ENCODE measurements at places on chromosomes 12 and 14. TPM values are rescaled to one million over a fixed set of nuclear protein-coding genes. Genes with fewer than 3 reads are reported as not detected.

DNA sequence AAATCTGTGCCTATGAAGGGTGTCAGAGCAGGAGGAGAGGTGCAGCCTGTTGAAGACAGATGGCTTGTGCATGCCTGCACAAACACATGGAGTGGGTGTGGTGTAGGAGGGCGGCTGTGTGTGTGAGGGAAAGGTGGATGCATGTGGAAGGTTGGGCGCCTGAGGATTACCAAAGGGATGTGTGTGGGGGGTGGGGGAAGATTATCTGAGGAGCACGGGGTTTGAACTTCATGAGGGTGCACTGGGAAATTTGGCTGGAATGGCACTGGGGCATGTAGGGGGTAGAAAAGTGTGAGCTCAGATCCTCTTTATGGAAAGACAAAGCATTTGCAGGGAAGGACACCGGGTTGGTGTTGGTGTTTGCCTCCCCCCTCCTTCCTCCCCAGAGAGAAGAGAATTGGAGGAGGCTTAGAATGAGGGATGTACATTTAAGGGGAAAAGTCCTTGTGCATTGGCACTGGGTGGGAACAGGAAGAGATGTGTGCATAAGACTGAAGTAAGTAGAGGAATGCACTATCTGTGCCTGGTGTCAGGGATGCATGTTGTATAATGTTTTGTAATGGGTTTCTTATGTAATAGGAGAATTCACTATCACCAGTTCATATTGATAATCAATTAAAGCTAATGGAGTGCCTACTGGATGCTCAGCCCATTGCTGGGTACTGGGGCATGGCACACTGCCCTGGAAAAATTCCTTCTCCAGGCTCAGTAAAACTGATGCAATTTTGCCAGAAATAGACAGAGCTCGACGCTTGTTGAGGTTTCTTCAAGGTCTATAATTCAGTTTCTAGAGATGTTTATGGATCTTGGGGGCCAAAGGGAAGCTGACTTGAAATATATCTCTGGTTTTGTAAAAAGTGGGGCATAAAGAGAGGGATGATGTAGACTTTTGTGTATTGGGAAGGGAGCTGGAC is 3.0 kb downstream of the NTF3 start:
- peaks cover 4% of the 10 kb centered on the region for H3K4me1 ChIP-seq
- peaks cover 52% of the 10 kb centered on the region for H3K27me3 ChIP-seq
- H3K4me3 ChIP-seq, result no peak overlapping the region
- H3K36me3 ChIP-seq, result no peaks in the 10 kb centered on the region
- no peak for DNase-seq

Gene TMEM229B
- total RNA-seq, result not detected

DNA sequence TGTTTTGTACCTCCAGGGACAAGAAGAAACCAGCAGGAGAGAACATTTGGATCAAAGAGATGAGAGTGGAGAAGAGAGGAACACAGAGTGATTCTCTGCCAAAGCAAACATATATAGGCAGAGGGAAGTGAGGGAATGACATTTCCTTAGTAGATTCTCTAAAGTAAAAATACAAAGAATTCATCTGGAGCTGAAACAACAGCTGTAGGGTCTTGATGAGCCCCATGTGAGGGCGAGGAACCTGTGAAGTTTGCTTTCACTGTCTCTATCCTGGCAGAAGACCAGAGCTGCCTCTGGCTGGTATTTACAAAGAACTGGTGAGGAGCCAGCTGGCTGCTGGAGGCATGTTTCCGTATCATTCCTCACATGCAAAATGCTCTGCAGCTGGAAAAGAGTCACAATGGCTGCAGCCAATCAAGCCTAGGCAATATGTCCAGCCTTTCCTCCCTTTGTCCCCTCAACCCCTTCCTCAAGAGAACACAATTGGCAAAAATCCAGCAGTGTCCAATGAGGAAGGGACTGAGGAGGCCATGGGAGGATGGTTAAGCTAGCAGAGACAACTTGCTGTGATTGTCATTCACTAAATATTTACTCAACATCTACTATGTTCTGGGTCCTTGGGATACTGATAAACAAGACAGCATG is 122.5 kb downstream of the PHLDA1 start:
- H3K27me3 ChIP-seq, result no peaks in the 10 kb centered on the region
- DNase-seq, result peak; percentile 81
- H3K4me3 ChIP-seq, result no peak overlapping the region
- peak overlapping the region; percentile 32 for H3K27ac ChIP-seq
- H3K4me1 ChIP-seq, result peaks cover 37% of the 10 kb centered on the region

DNA sequence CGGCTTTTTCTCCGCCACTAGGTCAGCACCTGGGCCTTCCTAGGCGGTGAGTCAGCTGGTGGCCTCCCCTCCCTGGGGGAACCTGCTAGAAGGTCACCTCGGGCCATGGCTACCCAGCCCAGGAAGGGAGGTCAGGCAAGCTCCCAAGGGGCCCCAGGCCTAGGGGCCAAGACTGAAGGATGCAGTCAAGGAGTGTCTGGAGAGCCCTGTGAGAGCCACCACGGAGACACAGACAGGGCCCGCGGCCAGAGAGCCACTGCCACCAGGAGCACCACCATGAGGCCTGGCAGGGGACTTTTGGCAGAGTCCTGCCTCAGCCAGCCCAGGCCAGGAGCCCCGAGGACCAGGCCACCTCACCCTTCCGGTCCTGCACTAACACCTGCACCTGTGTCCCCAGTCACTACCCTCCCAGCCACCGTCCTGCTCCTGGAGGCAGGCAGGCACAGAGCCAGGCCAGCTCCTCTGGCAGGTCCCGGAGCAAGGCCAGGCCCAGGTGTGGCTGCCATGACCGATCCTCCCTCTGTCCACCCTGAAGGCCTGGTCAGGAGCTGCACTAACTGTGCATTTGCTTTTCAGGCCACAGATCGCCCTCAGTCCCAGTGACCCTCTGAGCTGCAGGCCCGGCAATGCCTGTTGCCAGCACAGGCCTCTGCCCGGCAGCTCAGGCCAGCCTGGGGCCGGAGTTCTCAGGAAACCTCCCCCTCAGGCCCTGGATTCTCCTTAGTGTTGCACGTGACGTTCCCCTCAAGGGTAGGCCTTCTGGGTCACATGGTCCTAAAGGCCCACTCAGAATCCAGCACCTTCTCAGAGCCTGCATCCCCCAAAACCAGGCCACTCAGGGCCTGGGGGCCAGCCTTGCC is 6.9 kb downstream of the PHETA1 start:
- DNase-seq, result no peak
- H3K27me3 ChIP-seq, result no peaks in the 10 kb centered on the region
- H3K4me1 ChIP-seq, result peaks cover 29% of the 10 kb centered on the region
- H3K36me3 ChIP-seq, result peaks cover 3% of the 10 kb centered on the region

Gene PLEKHG7
- 3.1 TPM for total RNA-seq

Gene KCNJ8
- total RNA-seq, result 9.8 TPM

- H3K4me3 ChIP-seq, result no peak overlapping the region
- no peak for DNase-seq
- H3K27me3 ChIP-seq, result no peaks in the 10 kb centered on the region
- H3K36me3 ChIP-seq, result no peaks in the 10 kb centered on the region
Measured at GRCh38 chr12:31651893-31652521, 7.5 kb upstream of the ETFBKMT start.

DNA sequence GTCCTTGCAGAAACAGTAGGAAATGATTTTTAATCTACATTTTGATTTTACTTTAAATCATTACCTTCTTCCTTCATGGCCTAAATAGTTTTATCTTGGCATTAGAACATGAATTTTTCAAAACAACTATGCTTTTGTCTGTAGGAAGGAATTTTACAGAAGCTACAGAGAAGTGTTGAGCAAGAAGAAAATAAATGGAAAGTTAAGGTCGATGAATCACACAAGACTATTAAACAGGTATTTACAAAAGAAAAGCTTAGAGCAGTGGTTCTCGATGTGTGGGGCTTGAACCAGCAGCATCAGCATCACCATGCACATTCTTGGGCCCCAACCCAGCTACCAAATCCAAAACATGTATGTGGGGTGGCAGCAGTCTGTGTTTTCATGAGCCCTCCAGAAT is 91.6 kb downstream of the KTN1 start:
- no peak for DNase-seq
- H3K27me3 ChIP-seq, result no peaks in the 10 kb centered on the region
- no peaks in the 10 kb centered on the region for H3K4me1 ChIP-seq
- H3K36me3 ChIP-seq, result no peaks in the 10 kb centered on the region
- no peak overlapping the region for H3K27ac ChIP-seq

DNA sequence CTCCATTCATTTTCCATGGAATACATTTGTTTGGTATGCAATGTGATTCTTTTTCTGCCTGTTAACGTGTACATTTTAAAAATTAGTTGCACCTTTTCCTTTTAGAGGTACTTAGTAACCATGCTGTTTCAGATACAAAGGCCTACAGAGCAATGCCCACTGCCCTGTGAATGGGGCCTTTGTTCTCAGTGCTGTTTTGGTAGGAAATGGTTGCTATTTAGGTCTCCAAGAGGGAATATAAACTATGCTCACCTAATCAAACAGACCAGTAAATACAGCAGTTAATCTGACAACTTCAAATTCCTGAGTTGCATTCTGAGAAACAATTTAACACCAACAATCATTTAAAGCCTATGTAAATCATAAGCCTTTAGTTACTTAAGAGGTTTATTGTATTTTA is 188.7 kb downstream of the BCAT1 start:
- no peaks in the 10 kb centered on the region for H3K27me3 ChIP-seq
- no peak overlapping the region for H3K27ac ChIP-seq
- H3K4me1 ChIP-seq, result peaks cover 9% of the 10 kb centered on the region
- DNase-seq, result no peak

DNA sequence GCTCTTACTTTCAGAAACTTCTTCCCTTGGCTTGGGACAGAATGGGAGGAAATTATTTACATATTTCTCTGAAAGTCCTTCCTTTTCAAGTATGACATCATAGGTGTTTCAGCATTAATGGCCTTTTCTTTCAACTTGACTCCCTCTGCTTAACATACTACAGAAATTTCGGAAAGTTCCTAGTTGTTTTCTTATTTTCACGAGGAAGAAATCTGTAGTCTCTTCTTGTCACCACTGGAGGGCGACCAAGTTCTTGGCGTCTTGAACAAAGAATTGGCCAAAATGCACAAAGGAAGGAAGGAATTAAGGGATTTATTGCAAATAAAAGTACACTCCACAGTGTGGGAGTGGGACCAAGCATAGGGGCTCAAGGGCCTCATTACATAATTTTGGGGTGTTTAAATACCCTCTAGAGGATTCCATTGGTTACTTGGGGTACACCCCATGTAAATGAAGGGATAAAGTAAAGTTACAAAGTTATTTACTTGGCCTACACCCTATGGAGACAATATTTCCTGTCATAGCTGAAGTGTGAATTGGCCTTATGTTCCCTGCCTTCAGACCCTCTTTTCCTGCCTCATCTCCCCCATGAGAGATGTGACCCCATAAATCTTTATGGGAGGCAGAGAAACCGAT is 70.4 kb downstream of the RPL10L start:
- H3K4me3 ChIP-seq, result no peak overlapping the region
- DNase-seq, result no peak
- no peaks in the 10 kb centered on the region for H3K4me1 ChIP-seq
- H3K27me3 ChIP-seq, result no peaks in the 10 kb centered on the region

DNA sequence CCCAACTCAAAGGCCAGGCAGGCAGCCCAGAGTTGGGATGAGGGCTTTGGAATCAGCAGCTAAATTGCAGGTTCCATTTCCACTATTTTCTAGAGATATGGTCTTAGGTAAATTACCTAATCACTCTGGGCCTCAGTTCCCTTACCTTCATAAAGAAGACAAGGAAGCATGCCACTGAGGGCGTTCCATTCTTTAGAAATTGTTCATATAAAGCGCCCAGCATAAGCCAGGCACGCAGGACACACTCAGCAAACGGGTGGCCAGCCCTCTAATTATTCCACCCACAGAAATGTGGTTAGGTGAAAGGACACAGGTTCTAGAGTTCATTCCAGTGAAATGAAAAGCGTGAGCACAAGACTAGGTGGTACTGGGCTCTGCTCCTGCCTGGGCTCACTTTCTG is 87.9 kb upstream of the BCL11B start:
- no peaks in the 10 kb centered on the region for H3K27me3 ChIP-seq
- no peak overlapping the region for H3K27ac ChIP-seq
- no peaks in the 10 kb centered on the region for H3K36me3 ChIP-seq
- H3K4me3 ChIP-seq, result no peak overlapping the region
- no peak for DNase-seq

DNA sequence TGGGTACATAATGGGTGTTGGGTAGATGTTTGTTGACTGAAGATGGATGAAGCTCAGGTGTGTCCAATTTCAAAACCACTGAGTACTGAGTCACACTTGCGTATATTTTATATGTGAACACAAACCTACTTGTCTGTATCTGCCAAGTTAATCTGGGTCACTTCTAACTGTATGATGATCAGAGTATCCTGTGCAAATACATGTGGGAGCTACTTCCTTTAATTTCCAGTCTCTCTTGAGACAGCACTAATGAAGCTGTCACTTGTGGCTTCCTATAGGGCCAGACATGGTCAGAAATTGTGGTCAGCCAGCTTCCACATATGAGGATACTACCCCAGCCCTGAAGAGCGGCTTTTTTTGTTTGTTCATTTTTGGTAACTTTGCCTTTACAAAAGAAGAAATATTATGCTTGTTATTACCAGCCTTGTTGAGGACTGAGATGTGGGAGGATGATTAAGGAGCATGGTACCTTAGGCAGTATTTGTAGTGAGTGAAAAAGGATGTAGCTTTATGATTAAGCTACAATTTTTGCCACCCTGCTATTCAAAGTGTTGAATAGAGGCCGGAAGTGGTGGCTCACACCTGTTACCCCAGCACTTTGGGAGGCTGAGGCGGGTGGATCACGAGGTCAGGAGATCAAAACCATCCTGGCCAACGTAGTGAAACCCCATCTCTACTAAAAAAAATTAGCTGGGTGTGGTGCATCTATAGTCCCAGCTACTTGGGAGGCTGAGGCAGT is 32.4 kb downstream of the PLXNC1 start:
- DNase-seq, result no peak
- no peaks in the 10 kb centered on the region for H3K36me3 ChIP-seq

GRCh38 chr14:67162385-67162784 is 26.9 kb upstream of the GARIN2 start:
- no peaks in the 10 kb centered on the region for H3K36me3 ChIP-seq
- H3K4me1 ChIP-seq, result no peaks in the 10 kb centered on the region
- H3K4me3 ChIP-seq, result no peak overlapping the region
- no peaks in the 10 kb centered on the region for H3K27me3 ChIP-seq

GRCh38 chr12:12336049-12336411 is 14.0 kb downstream of the MANSC1 start:
- no peaks in the 10 kb centered on the region for H3K27me3 ChIP-seq
- H3K4me3 ChIP-seq, result no peak overlapping the region
- H3K4me1 ChIP-seq, result no peaks in the 10 kb centered on the region
- no peaks in the 10 kb centered on the region for H3K36me3 ChIP-seq
- DNase-seq, result no peak
- H3K27ac ChIP-seq, result no peak overlapping the region

Gene TMED10
- 296 TPM for total RNA-seq

Gene GMPR2
- 63.4 TPM for total RNA-seq

Gene TNFRSF1A
- total RNA-seq, result 437 TPM

Gene PRPF39
- total RNA-seq, result 30.0 TPM

GRCh38 chr12:75041472-75041871 is 168.2 kb downstream of the KCNC2 start:
- no peak overlapping the region for H3K27ac ChIP-seq
- no peaks in the 10 kb centered on the region for H3K4me1 ChIP-seq
- DNase-seq, result no peak
- no peaks in the 10 kb centered on the region for H3K36me3 ChIP-seq
